Smooth muscle cell of the coronary artery (primary cell): ENCODE measurements at places on chromosomes 4 and X. TPM values are rescaled to one million over a fixed set of nuclear protein-coding genes. Genes with fewer than 3 reads are reported as not detected.

NXF2B gene
- not detected in 2 replicates for total RNA-seq

CLCN5 gene
- total RNA-seq, result 6.0 and 10.8 TPM in 2 replicates

EXOC1L gene
- not detected in 2 replicates for total RNA-seq

CLDN2 gene
- under 0.01 TPM in 1 of 2 replicates, not detected in the other for total RNA-seq

GPC3 gene
- under 0.01 and 26.6 TPM in 2 replicates for total RNA-seq

IL13RA1 gene
- 27.1 and 57.8 TPM in 2 replicates for total RNA-seq

RNF212 gene
- total RNA-seq, result 0.60 and 0.82 TPM in 2 replicates

TEX13A gene
- not detected in 2 replicates for total RNA-seq

CENPVL2 gene
- not detected in 2 replicates for total RNA-seq

INTU gene
- total RNA-seq, result 3.1 and 9.1 TPM in 2 replicates

STK26 gene
- 1.1 and 1.4 TPM in 2 replicates for total RNA-seq

NEUROG2 gene
- not detected in 2 replicates for total RNA-seq

TCEAL6 gene
- total RNA-seq, result not detected in 2 replicates

GAB1 gene
- total RNA-seq, result 6.3 and 6.5 TPM in 2 replicates

RAB41 gene
- not detected in 2 replicates for total RNA-seq

MECP2 gene
- 11.0 and 17.7 TPM in 2 replicates for total RNA-seq
